NCI-H748 treated with DMSO at 0.1 percent for 48 hours (cell line): ENCODE measurements at places on chromosomes 4 and X.
A peak's percentile ranks its signal among the peaks of the same experiment; 100 is the strongest.

DNA sequence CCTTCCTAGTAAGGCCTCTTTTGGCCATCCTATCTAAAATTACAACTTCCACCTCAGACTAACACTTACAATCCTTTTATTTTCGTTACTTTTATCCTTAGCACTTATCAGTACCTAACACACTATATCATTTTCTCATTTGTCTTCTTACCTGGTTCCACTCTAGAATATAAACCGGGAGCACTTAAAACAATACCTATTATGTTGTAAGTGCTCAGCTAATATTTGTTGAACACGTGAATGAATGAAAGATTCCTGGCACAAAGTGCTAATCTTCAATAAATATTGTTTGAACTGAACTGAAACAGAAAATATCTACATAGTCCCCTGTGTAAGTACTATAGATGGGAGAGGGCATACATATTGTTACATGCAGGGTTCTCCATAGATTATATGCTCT, 14.4 kb downstream of the MGARP start:
- DNase-seq: peak; percentile 48

- peak; percentile 2 for DNase-seq
Measured at GRCh38 chr4:154503598-154503997, 12.0 kb upstream of the DCHS2 start.

DNA sequence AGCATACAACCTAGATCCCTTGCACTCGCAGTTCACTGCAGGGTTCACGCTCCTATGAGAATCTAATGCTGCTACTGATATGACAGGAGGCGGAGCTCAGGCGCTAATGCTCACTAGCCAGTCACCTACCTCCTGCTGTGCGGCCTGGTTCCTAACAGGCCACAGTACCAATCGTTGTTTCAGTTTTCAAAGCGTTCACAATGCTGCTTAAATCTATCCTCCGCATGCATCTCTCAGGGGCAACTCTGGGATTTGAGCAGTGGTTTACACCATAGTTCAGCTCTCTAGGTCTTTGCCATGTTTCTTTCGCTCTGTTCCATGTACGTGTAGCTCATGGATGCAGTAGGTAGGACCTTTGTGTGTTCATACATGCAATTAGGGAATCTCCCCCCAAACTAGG, 47.2 kb downstream of the CLOCK start:
- DNase-seq: no peak

DNA sequence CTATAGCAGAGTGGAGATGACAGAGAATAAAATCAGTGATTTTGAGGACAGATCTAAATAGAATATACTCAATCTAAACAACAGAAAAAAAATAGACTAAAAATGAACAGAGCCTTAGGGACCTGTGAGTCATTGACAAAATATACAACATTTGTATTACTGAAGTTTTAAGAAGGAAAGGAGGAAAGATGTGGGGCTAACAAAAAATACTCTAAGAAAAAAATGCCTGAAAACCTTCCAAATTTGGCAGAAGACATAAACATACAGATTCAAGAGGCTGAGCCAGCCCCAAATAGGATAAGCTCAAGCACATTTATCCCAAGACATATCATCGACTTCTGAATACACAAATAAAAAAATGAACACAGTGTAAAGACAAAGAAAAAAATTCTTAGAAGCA, 123.6 kb upstream of the INTU start:
- DNase-seq: no peak

- no peak for DNase-seq
Measured at GRCh38 chr4:146522869-146523205, 1.1 kb upstream of the SLC10A7 start.

DNA sequence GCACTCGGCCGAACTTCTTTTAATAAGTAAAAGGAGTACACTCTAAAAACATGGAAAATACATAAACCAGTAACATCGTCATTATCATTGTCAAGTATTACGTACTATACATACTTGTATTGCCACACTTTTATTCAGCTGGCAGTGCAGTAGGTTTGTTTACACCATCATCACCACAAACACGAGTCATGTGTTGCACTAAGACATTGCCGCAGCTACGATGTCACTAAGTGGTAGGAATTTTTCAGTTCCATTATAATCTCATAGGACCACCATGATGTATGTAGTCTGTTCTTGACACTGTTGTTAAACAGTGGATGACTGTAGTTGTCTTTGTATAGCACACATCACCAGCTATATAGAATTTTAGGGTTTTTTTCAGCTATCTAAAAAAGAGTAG, 48.0 kb upstream of the TMEM131L start:
- DNase-seq: no peak

DNA sequence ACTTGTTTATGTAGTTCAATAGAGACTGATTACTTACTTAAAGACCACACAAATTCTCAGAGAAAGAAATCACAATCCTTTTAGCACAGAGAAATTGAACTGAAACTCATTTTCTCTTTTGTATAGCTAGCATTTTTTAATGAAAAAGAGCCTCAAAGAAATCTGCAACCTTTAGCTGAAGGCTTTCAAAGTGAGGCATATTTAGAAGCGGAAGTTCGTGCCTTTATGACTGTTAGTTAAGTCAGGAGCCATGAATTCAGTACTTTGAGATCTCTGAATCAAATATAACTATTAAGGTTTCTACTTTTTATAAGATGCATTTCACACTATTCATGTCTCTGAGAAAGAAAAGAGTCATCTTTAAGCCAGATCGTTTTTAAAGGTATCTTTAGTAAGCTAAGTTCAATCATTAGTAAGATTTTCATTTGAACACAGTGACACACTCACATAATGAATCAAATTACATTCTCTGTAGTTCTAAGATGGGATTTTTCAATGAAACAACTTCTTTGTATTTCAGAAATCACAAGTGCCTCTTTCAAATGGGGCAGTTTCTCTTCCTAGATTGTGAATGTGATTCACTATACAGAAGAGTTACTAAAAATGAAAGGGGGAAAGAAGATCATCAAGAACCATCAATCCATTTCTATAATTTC, 61.4 kb downstream of the SMARCA1 start:
- DNase-seq: no peak

DNA sequence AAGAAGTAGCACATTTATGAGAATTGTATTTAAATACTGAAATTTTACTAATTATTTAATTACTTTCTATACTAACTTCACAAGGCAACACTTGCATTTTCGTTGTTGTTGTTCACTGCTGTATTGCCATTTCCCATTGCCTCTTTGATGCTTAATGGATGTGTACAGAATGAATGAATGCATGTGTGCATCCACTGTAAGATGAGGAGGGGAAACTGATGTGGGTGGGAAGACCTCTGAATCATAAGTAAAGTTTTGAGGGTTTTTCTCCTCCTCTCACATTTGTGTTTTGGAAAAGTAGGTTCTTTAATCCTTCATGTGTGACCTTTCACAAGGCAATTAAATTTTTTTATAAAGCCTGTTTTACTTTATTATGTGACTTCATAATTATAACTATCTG, 46.8 kb downstream of the PDLIM5 start:
- DNase-seq: no peak

DNA sequence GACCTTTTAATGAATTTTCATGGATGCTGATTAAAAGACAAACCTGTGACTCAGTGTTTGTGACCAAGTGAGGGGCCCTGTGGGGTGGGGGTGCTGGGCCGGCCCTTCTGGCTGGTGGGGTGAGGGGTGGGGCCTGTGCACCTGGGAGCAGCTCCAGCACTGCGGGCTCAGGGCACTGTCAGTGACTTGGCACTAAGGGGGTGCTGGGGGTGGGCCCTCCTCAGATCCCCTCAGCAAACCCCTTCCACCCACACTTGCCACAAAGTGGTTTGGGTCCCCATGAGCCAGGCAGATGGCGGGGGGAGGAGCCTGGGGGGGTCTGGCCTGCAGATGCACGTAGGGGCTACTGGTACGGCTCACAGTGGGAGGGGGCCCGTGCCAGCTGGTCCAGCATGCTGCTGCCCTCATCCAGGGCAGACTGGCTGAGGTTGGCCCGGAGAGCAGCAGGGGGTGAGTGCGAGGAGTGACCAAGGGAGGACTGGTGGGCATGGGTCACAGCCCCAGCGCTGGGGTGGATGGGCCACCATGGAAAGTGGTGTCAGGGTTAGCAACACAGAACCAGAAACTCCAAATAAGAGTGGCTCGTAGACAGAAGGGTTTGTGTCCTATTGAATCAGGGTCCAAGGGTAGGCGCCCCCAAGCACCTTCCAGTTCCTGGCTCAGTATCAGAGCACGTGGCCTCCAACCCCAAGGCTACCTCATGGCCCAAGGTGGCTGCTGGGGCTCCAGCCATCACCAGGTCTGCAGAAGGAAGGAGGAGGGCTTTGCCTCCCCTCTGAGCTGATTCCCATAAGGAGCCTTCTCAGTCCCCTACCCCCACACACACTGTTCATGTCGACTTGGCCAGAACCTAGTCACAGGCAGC, 10.1 kb downstream of the NKX1-1 start:
- DNase-seq: no peak

DNA sequence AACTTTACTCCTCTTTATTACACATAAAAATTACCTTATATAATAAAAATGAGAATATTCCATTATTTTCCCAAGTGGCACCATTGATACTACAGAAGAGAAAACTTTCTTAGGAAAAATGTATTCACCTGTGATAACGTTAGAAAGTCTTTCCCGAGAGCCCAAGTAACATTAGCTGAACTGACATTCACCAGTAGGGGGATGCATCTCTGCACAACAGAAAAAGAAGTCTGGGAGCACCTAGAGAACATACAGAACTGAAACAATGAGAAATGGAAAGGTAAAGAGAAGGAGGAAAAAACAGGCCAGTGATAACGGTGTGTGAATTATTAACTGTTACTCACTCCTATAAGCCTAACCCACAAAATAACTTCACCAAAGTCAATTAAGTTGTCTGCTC, 423.3 kb downstream of the CENPC start:
- DNase-seq: no peak

DNA sequence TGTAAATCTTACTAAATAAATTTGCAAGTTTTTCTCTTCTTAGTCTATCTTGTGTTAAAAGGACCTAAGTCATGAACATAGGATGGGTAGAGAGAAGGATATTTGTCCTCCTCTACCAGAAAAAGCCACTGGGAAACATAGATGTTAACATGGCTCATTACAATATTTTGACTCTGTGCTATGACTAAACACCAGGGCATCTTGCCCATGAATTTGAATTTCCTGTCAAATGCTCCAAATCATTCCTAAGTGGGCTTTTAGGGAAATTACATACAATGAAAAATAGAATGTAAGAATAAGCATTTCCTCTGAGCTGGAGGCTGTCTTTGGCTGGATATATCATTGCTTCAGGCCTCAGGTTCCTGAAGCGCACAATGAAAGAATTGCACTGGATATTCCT, 39.1 kb downstream of the ANOS1 start:
- no peak for DNase-seq

DNA sequence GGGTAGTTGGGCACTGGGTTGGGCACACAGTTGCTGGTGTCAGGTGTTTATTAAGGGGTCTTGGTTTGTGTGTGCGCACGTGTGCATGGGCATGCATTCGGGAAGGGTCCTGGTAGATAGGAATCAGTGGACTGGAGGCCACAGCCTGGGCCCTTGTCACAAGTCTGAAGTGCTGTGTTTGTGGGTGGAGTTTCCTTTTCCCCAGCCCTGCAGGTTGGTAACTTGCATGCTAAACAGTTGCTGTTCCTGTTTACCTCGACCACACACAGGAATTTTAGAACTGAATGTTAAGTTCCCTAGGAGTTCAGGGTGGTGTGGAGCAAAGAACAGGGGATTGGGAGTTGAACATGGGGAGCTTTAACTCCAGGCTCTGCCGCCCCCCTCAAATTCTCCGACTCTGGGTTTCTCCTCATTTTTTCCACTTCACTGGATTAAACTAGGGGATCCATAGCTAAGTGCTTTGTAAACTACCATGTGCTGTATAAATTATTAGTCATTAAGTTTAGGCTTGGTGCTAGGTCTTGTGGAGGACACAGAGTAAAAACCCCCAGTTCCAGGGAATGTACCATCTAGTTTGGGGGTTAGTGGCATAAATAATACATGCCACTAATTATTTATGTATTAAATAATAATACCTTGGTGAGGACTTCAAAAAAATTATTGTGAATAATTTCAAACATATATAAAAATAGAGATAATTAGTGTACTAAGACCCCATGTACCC, 49.0 kb downstream of the STARD8 start:
- no peak for DNase-seq

DNA sequence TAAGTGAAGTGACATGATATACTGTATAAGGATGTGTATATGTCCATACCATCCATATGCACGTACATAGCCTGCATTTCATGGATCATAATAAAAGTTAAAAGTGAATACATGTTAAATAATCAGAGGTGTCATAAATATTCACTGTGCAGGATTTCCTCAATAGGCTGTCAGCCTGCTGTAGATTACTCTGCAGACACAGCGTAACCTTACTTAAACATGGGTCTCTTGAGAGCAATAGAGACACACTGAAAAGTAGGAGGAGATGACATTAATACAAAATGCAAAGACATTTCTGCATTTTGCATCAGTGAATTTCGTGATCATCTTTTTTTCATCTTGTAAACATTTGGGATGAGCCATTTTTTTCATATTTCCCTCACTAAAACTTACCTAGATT, 955.2 kb upstream of the DIAPH2 start:
- no peak for DNase-seq
